DMS 273 treated with DMSO at 0.1 percent for 48 hours (cell line): ENCODE measurements at places on chromosomes 5 and 9.

GRCh38 chr9:102445181-102445747 lies 549.9 kb upstream of the CYLC2 start:
- DNase-seq = no peak

DNA sequence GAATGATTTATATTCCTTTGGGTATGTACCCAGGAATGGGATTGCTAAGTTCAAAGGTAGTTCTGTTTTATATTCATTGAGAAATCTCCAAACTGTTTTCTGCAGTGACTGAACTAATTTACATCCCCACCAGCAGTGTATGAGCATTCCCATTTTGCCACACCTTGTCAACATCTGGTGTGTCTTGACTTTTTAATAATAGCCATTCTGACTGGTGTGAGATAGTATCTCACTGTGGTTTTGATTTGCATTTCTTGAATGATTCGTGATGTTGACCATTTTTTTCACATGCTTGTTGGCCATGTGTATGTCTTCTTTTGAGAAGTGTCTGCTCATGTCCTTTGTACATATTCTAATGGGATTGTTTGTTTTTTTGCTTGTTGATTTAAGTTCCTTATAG lies 421.5 kb downstream of the KIAA0825 start:
- no peak for DNase-seq

GRCh38 chr9:85702726-85703289 lies 38.9 kb downstream of the AGTPBP1 start:
- DNase-seq = no peak

GRCh38 chr9:120043448-120043847 lies 536.5 kb downstream of the CDK5RAP2 start:
- DNase-seq = peak; percentile 16

GRCh38 chr9:98726735-98727134 lies 18.0 kb upstream of the GABBR2 start:
- peak; percentile 49 for DNase-seq

GRCh38 chr9:116504893-116505480 lies 182.1 kb upstream of the TRIM32 start:
- DNase-seq = no peak

DNA sequence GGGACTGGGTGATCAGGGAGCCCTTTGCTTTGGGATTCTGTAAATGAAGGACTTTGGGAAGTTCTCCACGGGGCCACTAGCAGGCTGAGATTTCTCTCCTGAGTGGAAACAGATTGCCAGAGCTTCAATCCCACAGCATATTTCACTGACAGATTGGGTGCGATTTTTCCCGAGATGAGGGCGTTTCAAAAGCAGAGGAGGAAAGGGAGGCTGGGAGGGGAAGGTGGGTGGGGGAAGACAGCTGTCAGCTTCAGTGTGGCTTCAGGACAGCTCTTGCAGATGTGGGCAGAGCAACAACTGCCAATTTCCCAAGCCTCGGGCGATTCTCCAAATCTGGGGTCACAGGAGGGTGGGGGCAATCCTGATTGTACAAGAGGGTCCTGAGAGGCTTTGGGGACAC lies 258.5 kb upstream of the ADRA1B start:
- DNase-seq = peak; percentile 17

- peak; percentile 86 for DNase-seq
These were observed 108.1 kb downstream of the TMEM174 start for GRCh38 chr5:73280821-73281746.

DNA sequence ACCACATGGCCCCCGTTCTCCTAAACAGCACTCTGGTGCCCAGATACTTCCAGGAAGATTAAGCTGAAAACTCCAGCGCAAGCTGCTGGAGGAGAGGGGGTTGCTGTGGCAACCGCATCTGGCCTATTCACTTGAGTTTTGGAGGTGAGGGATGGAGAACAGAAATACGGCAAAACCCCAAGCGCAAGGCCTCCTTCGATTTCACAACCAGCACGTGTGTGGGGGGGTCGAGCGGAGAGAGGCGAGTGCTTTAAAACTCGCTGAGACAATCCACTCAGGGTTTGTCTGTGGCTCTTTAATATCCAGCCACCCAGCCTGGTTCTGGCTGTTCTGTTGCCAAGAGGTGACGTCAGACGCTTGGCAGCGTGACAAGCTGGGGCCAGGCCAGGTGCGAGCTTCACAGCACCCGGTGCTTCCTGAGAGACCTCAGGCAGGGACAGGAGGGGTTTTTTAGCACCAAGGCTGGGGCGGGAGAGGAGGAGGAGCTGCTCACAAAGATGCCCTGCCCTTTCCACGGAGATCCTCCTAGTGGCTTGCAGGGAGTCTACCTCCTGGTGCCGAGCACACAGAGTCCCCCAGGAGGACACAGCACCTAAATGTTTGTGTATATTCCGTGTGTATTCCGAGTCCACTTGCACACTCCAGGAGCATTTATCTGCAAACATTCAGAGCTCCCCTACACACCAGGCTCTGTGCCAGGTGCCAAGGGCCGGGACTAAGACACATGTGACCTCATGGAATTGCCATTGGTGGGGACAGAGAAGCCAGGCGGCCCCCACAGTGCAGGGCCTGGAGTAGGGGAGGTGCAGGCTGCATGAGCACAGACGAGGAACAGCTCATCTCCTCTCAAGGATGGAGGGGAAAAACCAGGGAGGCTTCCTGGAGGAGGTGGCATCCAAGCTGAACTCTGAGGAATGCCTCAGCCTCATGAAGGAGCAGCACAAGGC lies 194.6 kb downstream of the OLFM1 start:
- DNase-seq = peak; percentile 60

GRCh38 chr5:169201597-169201996 lies 99.3 kb downstream of the SLIT3 start:
- DNase-seq = no peak

- DNase-seq = no peak
These were observed 2252.4 kb downstream of the MAT2B start for GRCh38 chr5:165757791-165758190.
